ENCODE measurements at places on chromosomes 5 and 9.

GRCh38 chr5:130141659-130142320, 237.5 kb downstream of the CHSY3 start:
- DNase-seq, result no peak

DNA sequence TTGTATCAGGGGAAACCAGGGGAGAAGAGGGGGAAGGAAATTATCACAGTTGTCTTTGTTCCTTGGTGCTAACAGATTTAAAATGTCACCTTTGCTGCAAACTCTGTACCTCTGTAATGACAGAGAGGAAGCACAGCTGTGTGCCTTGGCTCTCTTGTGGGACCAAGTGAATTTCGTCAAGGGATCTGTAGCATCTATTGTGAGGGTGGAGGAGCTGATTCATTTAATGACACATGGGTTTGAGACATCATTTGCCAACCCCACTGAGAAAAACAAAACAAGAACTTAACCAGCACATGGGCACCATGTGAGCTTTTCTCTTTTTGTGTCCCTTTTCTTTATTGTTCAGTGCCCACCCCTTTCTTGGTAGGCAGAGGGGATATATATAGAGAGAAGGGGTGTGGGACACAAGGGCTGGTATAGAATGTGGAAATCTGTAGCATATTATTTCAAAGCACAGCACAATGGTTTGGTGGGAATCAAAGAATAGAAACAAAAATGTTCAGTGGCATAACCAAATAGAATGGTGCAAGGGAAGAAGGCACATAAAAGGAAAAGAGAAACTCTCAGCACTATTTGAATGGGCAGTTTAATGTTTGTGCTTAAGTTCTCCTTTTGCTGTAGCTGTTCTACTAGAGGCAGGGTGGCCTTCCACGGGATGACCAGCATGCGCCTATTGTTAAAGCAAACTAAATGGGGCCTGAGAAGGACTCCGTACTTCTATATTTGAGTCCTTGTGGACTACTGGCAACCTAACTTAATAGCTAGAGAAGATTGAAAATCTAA, 63.3 kb downstream of the LIX1 start:
- no peak for DNase-seq

GRCh38 chr9:76576344-76576743, 117.4 kb downstream of the GCNT1 start:
- peak; percentile 61 for DNase-seq

DNA sequence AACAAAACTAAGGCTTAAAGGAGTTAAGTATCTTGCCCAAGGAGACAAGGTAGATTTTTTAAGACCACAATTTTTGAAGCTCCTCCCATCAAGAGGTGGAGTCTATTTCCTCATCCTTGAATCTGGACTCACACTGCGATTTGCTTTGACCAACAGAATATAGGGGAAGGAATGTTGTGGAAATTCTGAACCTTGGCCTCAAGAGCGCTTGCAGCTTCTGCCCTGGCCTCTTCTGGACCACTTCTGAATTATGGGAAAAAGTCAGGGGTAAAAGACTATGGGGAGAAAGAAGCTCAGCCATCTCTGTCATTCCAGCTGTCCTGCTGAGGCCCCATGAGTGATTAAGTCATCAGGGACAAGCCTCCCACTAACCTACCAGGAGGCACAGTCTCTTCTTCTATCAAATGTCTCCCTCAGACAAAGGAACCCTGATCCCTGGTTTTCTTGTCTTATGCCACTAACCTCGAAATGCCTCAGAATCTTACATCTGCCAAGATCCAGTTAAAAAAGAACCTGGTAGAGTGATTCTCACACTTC, 25.9 kb downstream of the MAPKAP1 start:
- DNase-seq, result no peak

GRCh38 chr5:147509710-147510651, at the start of gene DPYSL3:
TSS of gene DPYSL3 (minus strand) at chr5:147510068. CDS start at chr5:147509858, 210 bp downstream.
- DNase-seq, result no peak

- no peak for DNase-seq
Observed at GRCh38 chr5:72140711-72141110, 33.4 kb downstream of the MAP1B start.

GRCh38 chr9:72888067-72888466, 64.8 kb downstream of the ALDH1A1 start:
- no peak for DNase-seq

DNA sequence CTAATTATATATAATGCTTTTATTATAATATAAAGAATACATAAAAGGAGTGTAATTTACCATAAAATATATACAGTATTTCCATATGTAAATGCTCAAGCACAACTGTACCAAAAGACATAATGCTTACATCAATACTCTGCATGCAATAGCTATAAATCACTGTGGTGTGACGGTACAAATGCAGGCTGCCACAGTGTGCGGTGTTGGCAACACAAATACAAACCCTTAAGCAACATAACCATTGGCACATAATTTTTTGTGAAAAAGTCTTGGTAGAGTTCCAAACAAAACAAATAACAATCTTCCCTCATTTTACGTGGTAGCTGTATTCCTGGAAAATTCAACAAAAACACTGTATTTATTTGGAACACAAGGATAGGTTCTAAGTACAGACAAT, 1.9 kb upstream of the SHISAL2B start:
- no peak for DNase-seq

DNA sequence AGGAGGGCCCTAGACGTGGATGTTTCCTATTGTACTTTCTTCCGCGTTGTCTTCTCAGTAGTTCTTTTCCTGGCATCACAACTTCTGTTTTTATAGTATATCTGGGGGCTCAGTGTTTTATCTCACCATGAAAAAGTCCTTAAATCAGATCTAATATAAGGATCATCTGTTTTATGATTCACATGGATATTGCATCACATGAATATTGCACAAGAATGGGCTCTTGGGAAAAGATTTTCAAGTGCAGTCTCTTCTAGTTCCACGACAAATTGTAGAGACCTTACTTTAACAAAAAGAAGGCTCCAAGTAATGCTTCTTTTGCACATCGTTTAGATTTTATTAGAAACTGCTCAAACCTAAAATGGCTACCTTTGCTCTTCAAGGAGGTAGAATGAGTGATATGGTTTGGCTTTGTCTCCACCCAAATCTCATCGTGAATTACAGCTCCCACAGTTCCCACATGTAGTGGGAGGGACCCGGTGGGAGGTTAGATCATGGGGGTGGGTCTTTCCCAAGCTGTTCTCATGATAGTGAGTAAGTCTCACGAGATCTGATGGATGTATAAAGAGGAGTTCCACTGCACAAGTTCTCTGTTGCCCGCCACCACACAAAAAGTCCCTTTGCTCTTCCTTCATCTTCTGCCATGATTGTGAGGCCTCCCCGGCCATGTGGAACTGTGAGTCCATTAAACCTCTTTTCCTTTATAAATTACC, 53.7 kb upstream of the FAM120A start:
- DNase-seq, result no peak

GRCh38 chr9:90097237-90097636, 492.4 kb downstream of the GADD45G start:
- no peak for DNase-seq
